Sciatic nerve (tissue), 2 donors: ENCODE measurements at places on chromosomes 7 and 10.
A peak's percentile ranks its signal among the peaks of the same experiment; 100 is the strongest.

- DNase-seq = no peak
Measured at GRCh38 chr10:112363696-112364688, 9.9 kb upstream of the ACSL5 start.

DNA sequence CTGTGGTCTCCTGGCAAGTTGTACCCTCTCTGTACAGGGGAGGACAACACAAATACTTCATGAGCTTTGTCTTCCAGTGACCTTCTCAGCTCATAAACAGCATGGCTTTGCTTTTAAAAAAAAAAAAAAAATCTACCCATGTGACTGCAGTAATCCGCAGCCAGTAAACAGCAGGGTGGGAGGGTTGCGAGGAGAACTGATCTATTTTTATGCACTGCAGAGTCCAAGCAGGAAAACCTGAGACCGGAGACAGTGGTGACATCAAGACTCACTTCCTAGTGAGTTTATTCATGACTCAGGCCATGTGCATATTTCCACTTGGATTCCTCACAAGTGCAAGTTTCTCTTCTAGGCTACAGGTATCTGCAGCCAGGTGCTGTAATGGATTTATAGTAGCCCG, 127.9 kb downstream of the NRF1 start:
- DNase-seq = no peak

GRCh38 chr10:514137-514671, 175.3 kb downstream of the DIP2C start:
- DNase-seq = peak; percentile 73

GRCh38 chr7:143227806-143228205, 6.0 kb downstream of the TAS2R40 start:
- no peak for DNase-seq

DNA sequence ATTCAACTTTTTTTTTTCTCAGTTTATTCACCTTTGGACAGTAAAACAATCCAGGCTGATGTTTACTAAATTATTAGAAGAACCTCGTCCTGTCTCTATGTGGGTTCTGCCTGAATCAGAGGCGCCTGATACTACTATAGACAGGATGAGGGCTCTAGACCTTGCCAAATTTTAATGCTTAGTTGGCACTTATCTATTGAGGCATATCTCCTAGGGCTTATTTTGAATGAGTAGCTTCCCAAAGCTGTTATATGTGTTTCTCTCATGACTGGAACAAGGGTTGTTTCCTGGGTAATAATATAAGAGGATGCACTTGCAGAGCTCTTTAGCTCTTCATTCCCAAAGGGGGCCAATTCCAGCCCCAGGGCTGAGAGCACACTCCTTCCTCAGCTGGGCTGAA, 23.6 kb downstream of the HECW1 start:
- DNase-seq = no peak

- DNase-seq = no peak
Measured at GRCh38 chr7:125908711-125909110, 979.1 kb upstream of the POT1 start.

- DNase-seq = no peak
Measured at GRCh38 chr10:81603106-81603620, 271.8 kb upstream of the NRG3 start.

- no peak for DNase-seq
Measured at GRCh38 chr7:138125598-138126111, 49.4 kb downstream of the AKR1D1 start.

GRCh38 chr7:134780166-134780828, 863 bp downstream of the CALD1 start:
- DNase-seq = no peak

GRCh38 chr10:14023673-14024328, 306.9 kb downstream of the FRMD4A start:
- no peak for DNase-seq

GRCh38 chr10:12594448-12594944, 245.1 kb downstream of the CAMK1D start:
- DNase-seq = no peak

- DNase-seq = no peak
Measured at GRCh38 chr7:10838228-10838627, 135.4 kb upstream of the PHF14 start.

GRCh38 chr10:75229971-75230370, 5.8 kb downstream of the COMTD1 start:
- DNase-seq = no peak

GRCh38 chr7:33905389-33906032, at the start of gene BMPER:
Gene BMPER (plus strand): TSS chr7:33905539. CDS start chr7:33905614, 75 bp downstream.
- peak; percentile 67 for DNase-seq

GRCh38 chr10:113486531-113486930, 66.3 kb upstream of the HABP2 start:
- no peak for DNase-seq

- no peak for DNase-seq
Measured at GRCh38 chr7:25084821-25085220, 40.2 kb downstream of the CYCS start.

DNA sequence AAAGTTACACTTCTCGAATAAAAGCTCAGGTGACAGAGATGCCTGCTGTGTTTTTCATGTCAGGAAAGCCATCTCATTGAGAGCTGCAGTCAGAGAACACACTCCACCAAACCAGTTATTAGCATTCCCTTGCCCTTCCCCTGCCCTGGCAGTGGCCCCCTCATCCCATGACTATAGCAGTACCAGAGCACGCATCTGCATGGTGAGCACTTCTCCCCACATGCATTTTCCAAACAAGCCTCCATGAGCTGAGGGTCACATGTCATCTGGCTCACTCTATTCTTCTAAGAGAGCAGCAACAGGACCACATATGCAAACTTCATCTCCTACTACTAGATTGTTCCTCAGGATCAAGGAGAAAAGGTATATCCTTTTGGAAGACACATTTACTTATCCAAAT, 42.4 kb upstream of the FGL2 start:
- no peak for DNase-seq

GRCh38 chr10:62426600-62426999, 52.4 kb downstream of the ZNF365 start:
- no peak for DNase-seq

- DNase-seq = no peak
Measured at GRCh38 chr10:18378766-18379165, 238.5 kb downstream of the CACNB2 start.

GRCh38 chr10:269440-270074, 134.3 kb downstream of the ZMYND11 start:
- no peak for DNase-seq

GRCh38 chr7:19209166-19209696, 64.0 kb upstream of the FERD3L start:
- no peak for DNase-seq

- no peak for DNase-seq
Measured at GRCh38 chr7:2224491-2224928, 8.2 kb downstream of the MAD1L1 start.

DNA sequence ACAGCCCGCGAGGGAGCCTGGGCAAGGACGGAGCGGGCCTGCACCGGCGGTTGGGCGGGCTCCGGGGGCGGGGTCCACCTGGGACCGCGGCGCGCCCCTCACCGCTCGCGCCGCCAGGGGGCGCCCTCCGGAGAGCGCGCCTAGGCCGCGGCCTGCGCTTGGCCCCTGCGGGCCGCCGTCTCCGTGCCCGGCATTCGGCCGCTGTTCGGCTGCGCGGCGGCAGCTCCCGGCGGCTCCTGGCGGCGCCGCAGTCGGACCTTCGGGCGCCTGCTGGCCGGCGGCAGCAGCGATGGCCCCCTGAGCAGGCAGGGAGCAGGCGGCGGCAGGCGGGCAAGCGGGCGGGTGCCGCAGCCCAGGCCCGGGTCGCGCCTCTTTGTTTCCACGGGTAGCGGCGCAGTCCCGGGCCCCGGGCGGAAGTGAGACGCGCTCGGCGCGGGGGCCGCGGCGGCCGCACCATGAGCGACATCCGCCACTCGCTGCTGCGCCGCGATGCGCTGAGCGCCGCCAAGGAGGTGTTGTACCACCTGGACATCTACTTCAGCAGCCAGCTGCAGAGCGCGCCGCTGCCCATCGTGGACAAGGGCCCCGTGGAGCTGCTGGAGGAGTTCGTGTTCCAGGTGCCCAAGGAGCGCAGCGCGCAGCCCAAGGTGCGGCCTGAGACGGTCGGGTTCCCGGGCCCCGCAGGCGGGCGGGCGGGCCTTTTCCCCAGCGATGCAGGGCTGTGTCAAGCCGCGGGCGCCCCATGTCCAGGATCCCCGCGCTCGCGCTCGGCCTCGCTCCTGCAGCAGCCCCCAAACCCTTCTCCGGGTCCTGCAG, at the start of gene INTS15:
TSS of gene INTS15 (plus strand) at position 193 of the 816 bp plus-strand sequence. CDS start at position 456, 263 bp downstream.
- DNase-seq = peak; percentile 82

DNA sequence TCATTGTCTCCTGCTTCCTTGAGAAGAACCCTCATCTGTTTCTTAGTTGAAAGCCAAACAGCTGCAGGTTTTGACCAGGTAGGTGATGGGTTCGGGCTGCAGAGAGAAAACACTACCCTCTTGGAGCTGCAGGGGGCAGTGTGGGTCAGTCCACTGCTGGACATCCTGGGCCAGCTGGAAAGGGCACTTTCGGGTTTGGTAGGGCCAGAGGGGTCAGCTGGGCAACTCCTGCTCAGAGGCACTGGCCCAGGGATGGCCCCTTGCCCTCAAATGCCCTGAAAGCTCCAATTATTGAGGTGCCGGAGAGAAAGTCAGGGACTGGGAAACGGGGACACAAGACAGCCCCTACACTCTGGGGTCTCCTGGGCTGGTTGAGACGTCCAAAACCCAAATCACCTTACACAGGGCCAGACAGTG, 90.7 kb downstream of the MKI67 start:
- DNase-seq = no peak

DNA sequence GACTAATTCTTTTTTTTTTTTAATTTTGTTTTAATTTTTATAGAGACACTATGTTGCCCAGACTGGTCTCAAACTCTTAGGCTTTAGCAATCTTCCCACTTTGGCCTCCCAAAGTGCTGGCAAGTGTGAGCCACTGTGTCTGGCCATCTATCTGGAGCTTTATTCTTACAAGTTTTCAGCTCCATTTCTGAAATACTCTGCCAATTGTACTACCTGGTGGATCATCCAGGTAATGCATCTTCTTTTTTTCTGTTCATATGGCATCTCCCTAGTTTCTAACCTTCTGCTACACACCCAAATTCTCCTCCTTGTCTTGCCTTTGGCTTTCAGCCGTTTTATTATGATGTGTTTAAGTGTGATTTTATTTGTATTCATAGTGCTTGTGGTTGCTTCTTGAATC, 40.2 kb downstream of the ZNF365 start:
- DNase-seq = no peak

GRCh38 chr10:51469686-51470085, 229.7 kb downstream of the CSTF2T start:
- no peak for DNase-seq

DNA sequence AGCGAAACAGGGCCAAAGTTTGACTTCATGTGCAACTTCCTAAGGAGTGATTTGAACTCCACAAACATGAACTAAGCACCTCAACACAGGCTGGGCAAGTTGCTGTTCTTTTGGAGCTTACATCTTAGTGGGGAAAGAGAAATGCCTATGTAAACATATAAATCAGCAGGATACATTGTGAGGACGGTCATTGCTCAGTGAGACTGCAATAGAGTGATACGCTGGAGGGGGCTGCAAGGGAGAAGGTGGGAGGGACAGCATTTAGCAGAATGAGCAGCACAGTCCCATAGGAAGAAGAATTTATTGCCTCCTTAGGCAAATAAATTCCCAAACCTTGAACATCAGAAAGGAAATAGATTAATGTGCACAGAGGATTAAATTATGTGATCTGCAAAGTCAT, 90.0 kb downstream of the EGFR start:
- no peak for DNase-seq

- no peak for DNase-seq
Measured at GRCh38 chr10:103500481-103500880, 7.0 kb downstream of the NEURL1 start.

DNA sequence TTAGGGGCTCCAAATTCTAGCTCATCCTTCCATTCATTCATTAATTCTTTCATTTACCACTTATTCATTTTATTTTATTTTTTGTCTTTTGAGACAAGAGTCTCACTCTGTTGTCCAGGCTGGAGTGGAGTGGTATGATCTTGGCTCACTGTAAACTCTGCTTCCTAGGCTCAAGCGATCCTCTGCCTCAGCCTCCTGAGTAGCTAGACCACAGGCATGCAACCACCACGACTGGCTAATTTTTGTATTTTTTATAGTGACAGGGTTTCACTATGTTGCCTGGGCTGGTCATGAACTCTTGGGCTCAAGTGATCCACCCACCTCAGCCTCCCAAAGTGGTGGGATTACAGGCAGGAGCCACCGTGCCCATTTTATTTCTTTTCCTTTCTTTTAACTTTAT, 31.6 kb downstream of the FGF8 start:
- DNase-seq = no peak

- no peak for DNase-seq
Measured at GRCh38 chr7:156684251-156684650, 43.7 kb downstream of the RNF32 start.

- peak; percentile 84 for DNase-seq
Measured at GRCh38 chr10:22253580-22253882, 35.7 kb upstream of the EBLN1 start.

- DNase-seq = no peak
Measured at GRCh38 chr10:454860-455259, 234.6 kb downstream of the DIP2C start.

- no peak for DNase-seq
Measured at GRCh38 chr10:62054408-62054807, 152.9 kb downstream of the ARID5B start.

DNA sequence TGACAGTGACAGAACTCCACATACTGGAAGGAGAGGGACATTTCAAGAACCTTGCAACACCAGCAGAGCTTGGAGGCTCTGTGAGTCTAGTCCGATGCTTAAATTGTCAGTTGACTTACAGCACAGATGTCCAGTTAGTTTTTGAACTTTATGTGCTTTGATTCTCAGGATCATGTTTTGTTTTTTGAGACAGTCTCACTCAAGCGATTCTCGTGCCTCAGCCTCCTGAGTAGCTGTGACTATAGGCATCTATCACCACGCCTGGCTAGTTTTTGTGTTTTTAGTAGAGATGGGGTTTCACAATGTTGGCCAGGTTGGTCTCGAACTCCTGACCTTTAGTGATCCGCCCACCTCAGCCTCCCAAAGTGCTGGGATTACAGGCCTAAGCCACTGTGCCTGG, 31.8 kb upstream of the STEAP4 start:
- no peak for DNase-seq

DNA sequence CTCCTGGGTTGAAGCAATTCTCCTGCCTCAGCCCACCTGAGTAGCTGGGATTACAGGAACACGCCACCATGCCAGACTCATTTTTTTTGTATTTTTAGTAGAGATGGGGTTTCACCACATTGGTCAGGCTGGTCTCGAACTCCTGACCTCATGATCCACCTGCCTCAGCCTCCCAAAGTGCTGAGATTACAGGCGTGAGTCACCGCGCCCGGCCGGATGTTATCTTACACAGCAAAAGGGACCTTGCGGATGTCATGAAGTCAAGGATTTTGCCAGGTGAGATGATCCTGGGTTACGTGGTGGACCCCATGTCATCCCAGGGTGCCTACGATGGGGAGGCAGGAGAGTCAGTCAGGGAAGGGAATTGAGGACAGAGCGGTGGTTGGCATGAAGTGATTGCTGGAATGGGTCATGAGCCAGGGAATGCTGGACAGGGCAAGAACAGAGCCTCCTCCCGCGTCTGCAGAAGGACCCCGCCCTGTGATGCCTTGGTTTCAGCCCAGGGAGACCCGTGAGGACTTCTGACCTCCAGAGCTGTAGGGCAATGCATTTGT, 8.7 kb upstream of the UBE3C start:
- no peak for DNase-seq
